ENCODE measurements at places on chromosomes 13 and 19.

- peak; percentile 81 for DNase-seq
These were observed 89.4 kb upstream of the RAP2A start for GRCh38 chr13:97344265-97345175.

GRCh38 chr19:54937926-54938325 lies 9.4 kb downstream of the NLRP7 start:
- DNase-seq, result no peak

DNA sequence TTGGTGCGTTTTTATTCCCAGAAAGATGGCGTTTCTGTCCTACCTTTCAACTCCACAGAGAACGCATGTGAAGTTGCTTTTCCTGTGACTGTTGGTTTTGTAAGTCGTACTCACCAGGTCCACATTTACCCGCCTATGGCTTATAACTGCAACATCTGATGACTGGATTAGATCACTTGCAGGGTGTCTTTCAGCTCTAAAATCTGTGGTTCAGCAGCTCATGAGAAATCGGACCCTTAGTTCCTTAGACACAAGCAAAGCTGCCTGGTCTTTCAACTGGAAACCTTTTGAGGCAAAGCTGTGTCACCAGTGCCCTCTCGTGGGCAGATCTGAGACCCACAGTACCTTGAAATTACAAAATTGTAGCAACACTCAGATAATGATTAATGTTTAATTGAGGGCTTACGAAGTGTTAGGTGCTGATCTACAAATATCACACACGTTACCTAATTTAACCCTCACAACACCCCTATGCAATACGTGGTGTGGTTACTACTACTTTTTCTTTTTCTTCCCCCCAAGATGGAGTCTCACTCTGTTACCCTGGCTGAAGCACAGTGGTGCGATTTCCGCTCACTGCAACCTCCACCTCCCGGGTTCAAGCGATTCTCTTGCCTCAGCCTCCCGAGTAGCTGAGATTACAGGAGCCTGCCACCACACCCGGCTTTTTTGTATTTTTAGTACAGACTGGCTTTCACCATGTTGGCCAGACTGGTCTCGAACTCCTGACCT lies 65.4 kb downstream of the RUBCNL start:
- DNase-seq, result no peak

GRCh38 chr19:50147462-50148423 lies 15.3 kb downstream of the IZUMO2 start:
- peak; percentile 93 for DNase-seq

DNA sequence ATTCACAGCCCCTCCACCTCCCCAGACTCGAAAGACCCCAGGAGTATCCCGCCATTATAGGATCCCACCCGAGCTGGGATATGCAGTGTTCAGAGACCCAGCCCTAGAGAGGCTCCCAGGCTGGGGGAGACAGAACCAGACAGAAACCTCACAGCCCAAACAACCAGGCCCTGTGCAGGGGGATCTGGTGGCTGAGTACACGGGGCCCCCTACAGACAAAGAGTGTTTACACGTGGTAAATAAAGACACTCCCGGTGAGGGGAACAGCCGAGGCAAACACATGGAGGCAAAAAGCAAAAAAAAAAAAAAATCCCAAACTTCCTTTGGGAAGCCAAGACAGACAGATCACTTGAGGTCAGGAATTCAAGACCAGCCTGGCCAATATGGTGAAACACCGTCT lies 25.1 kb downstream of the TINCR start:
- no peak for DNase-seq

DNA sequence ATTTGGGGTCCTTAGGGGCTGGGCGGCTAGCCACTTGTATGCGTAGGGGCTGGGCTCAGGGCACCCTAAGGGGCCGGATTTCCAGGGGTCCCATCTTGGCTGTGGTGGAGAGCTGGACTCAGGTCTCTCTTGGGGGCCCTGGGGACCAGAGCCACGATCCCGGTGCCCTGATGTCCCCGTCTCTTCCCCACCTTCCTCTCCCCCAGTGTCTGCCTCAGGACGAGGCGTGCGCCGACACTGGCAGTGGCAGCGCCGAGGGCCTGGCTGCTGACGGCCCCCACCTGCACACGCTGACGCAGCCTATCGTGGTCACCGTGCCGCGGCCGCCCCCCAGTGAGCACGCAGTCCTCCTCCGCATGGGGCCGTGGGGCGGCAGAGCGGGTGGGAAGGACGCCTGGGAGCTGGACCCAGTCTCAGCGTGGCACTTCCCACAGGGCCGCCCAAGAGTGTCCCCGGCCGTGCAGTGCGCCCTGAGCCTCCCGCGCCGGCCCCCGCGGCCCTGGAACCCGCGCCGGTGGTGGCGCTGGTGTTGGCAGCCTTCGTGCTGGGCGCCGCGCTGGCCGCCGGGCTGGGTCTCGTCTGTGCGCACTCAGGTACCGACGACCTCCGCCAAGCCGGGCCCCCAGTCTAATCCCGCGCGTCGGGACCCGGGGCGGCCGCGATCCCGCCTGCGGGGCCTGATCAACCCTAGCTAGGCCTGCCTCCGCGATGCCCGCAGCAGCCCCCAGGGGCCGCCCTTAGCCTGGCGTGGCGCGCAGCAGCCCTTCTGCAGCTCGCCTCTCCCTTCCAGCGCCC lies 2.7 kb upstream of the SNAPC2 start:
- DNase-seq, result no peak

GRCh38 chr19:13128583-13128982 lies 10.5 kb downstream of the NACC1 start:
- no peak for DNase-seq

- DNase-seq, result no peak
These were observed 63.0 kb downstream of the ITGBL1 start for GRCh38 chr13:101515504-101515903.

DNA sequence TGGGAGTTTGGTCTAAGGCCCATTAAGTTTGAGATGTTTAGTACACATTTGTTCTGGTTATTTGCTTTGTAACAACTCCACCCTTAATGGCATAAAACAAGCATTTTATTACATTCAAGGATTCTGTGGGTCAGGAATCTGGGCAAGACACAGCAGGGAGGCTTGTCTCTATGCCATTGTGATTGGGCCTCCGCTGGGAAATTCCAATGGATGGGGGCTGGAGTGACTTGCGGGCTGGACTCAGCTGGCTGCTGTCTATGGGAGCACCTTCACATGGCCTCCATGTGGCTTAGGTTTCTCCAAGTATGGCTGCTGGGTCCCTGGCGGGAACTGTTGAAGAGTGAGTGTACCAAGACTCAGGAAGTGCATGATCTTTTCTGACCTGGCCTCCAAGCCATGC lies 159.0 kb downstream of the PAN3 start:
- no peak for DNase-seq

All from sigmoid colon (tissue), 7 donors.